AG08396 (cell line): ENCODE measurements at places on chromosomes 3 and 15.

- no peak for DNase-seq
Measured at GRCh38 chr3:11547498-11547897, 96.2 kb downstream of the VGLL4 start.

- DNase-seq = no peak
Measured at GRCh38 chr15:33756961-33757360, 211.3 kb upstream of the CHRM5 start.

GRCh38 chr3:49671291-49672288, 2.6 kb upstream of the APEH start:
- peak; percentile 81 for DNase-seq

- no peak for DNase-seq
Measured at GRCh38 chr3:171585039-171585438, 124.8 kb upstream of the TNIK start.

- no peak for DNase-seq
Measured at GRCh38 chr3:117885011-117885441, 1149.6 kb downstream of the IGSF11 start.
